Stimulated activated CD8-positive, alpha-beta memory T cell treated with anti-CD3 and anti-CD28 coated beads, Interleukin-2, amount 100 ng/mL, for 1 hour (primary cell): ENCODE measurements at places on chromosomes 3 and 15.

- DNase-seq, result no peak
Measured at GRCh38 chr3:69993757-69994156, 5.8 kb upstream of the SAMMSON start.

DNA sequence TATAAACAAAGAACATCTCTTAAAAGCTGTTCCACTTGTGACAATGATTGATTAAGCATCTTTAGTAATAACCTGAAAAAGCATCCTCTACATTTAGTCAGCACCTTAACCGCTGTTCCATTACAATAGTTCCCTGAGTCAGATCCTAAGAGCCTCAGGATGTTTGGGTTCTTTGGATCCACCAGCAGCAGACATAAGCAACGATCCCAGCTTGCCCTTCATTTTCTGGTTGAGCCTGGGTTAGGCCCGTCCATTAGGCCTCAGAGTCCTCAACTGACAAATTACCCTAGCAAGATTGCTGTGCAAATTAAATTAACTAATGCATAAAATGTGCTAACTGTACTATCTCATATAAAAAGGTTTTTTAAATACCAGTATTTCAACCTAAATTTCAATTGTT, 42.3 kb upstream of the ROBO1 start:
- no peak for DNase-seq

GRCh38 chr15:31275331-31276262, 51.0 kb upstream of the KLF13 start:
- DNase-seq, result no peak

DNA sequence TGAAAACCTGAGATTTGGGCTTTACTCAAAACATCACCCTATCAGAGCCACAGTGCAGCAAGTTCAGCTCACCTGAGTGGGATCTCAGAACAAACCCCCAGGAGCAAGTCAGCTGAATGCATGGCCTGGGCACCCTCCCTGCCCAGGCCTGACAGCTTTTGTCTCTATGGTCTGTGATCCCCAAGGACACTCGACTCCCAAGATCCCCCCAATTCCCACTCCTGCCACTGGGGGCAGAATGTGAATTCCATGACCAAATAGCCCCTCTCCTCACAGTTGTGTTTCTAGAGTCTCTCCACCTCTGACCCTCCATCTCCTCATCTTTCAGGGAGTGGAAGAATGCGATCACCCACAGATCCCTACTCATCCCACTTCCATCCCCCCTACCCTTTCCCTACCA, 58.9 kb downstream of the ZNF445 start:
- no peak for DNase-seq

- DNase-seq, result no peak
Measured at GRCh38 chr15:85284497-85284896, 95.9 kb upstream of the AKAP13 start.

GRCh38 chr3:188788621-188789081, 383.1 kb upstream of the TPRG1 start:
- peak; percentile 8 for DNase-seq

- DNase-seq, result no peak
Measured at GRCh38 chr3:24533561-24534193, 39.0 kb upstream of the THRB start.

DNA sequence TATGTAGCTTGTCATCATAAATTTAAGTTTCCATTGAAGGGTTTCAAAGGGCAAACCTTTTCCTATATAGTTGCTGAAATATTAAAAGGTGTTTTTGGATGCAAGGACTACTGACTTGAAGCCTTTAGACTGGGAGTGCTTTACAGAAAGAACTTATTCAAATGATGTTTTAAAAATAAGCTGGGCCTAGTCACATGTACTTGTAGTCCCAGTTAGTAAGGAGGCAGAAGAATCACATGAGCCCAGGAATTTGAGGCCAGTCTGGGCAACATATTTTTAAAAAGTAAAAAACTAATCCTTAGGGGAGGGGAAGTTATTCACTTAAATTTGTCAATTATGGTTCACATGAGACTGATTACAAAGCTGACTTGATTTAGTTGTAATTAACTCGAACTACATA, 65.0 kb downstream of the SMARCC1 start:
- no peak for DNase-seq

DNA sequence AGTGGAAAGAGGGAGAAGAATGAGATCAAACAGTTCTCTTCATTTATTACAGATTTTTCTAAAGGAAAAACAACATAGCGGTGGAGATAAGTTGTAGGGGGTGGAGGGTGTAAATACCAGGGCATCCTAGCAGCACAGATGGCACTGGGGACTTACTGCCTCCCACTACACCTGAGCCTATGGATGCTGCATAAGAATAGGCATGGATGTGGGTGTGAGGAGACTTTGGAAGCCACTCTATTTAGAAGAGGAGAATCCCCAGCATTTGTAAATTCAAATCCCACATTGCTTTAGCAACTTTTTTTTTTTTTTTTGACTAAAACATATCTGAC, 27.4 kb upstream of the IL1RAP start:
- DNase-seq, result no peak

DNA sequence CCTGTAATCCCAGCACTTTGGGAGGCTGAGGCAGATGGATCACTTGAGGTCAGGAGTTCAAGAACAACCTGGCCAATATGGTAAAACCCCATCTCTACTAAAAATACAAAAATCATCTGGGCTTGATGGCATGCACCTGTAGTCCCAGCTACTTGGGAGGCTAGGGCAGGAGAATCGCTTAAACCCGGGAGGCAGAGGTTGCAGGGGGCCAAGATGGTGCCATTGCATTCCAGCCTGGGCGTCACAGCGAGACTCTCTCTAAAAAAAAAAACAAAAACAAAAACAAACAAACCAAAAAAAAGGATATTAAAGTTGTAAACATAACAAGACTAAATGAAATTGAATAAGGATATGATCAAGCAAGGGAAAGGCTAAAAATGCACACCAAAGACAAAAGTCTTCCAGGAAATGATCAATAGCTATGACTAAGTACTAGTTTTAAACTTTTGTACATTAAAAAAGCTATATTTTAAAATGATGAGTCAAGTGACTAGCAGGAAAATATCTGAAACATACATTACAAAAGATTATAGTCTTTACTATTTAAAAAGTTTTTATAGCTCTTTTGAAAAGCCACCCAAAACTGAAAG, 28.6 kb downstream of the KLHL6 start:
- DNase-seq, result no peak

DNA sequence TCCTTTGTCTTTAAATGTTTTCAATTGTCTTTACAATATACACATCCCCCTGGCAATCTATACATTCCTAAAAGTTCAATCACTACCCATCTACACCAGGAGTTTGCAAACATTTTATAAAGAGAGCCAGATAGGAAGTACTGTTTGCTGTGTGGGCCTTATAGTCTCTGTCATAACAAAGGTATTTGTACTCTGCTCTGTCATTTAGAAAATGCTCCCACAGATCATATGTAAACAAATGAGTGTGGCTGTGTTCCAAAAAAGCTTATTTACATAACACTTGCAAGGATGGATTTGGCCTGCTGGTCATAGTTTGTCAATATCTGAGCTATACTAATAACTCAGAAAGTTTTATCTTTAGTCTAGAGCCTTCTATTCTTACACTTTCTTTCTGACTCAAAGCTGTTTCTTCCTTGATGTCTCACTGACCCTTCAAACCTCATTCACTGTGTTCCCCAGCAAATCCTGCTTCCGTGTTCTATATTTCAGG, 511.9 kb downstream of the GBE1 start:
- no peak for DNase-seq

GRCh38 chr15:47599806-47600205, 117.5 kb upstream of the SEMA6D start:
- no peak for DNase-seq

- no peak for DNase-seq
Measured at GRCh38 chr15:34496207-34496995, 58.8 kb upstream of the GOLGA8A start.

- no peak for DNase-seq
Measured at GRCh38 chr3:43704697-43705096, 14.0 kb downstream of the ABHD5 start.

GRCh38 chr3:18111796-18112232, 313.3 kb downstream of the SATB1 start:
- DNase-seq, result no peak

- DNase-seq, result no peak
Measured at GRCh38 chr3:108024146-108024850, 66.5 kb downstream of the CD47 start.

DNA sequence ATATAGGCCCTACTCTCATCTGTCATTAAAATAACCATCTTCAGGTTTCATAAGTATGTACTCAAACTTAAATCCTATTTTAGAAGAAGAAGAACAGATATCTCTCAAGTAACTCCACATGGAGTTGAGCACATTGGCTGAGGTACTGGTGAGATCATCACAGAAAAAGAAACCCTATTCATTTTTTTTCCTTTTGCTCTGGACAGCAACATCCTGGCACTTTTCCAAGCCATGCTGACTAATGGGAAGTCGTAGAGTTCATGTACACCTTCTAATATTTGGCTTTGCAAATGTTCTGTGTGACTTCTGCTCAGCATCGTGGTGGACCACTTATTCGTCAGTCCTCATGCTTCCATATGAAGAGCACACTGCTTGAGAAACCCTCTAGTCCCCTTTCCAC, 336.0 kb upstream of the KCNH8 start:
- DNase-seq, result no peak

GRCh38 chr15:42929306-42929848, 8.8 kb upstream of the TTBK2 start:
- DNase-seq, result no peak

- DNase-seq, result no peak
Measured at GRCh38 chr15:31271224-31271635, 55.4 kb upstream of the KLF13 start.
